IPS-NIHi11 (cell line): ENCODE measurements at places on chromosomes 12 and 14.

GRCh38 chr12:130993759-130994670 lies 40.3 kb downstream of the ADGRD1 start:
- DNase-seq, result no peak

DNA sequence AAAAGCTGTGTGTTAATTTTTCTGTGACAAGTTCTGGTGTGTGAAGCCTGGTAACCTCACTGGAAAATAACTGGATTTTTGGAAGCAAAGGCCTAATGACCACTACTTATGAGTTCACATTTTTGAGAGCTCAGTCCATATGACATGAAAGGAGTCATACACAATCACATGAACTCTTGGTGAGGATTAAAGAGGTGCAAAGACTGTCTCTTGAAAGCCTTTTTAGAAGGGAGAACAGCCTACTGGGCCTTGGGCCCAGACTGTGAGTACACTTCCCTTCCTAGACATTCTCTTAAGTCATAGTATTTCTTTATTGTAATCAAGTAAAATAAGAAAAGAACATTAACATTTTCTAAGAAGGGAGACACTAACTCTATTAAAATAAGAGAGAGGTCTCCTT lies 176.1 kb downstream of the BCAT1 start:
- DNase-seq, result no peak

DNA sequence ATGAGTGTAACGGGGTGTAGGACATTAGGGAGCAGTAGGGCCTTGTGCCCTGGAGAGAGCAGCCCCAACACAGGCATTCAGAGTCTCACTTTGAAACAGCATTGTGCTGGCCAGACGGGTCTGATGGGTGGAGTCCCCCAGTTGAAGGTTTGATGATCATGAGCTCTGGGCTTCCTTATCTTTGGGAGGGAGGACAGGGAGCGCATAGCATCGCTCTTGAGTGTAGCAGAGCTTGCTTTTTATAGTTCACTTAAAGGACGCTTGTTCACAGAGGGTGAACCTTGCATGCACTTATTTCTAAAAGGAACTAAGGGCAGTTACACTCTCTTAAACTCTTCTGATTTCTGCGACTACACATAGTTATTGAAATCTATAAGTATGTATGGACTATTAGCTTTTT lies 10.6 kb downstream of the KCNK13 start:
- DNase-seq, result no peak

DNA sequence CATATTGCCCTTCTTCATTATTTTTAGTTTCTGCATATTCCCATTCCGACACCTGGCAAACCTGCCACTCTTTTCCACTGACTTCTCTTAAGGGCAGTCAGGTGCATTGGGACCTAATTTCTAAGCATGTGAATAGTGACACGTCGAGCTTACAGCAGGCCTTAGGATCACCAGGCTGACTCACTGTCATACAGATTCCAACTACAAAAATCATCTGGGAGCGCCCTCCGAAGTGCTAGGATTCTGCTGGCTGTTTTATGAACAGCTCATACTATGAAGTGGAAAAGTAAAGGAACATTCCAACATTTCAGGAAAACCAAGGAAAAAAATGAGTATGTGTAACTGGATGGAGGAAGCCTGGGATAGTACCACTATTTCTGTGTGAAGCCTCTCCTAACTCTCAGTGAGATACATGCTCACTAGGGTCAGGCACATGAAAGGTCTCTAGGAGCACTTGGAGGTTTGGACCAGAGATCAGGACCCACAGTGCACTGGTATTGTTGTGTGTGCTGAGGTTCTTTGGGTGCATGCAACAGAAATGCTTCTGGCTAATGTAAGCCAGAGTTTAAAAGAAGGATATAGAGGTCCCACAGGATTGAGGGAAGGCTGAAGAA lies 257.4 kb downstream of the ZFP36L1 start:
- DNase-seq, result no peak

- DNase-seq, result peak; percentile 92
Measured at GRCh38 chr12:53065975-53066931, 12.9 kb downstream of the SPRYD3 start.

- peak; percentile 35 for DNase-seq
Measured at GRCh38 chr14:52835122-52835903, 43.9 kb upstream of the GNPNAT1 start.

- DNase-seq, result no peak
Measured at GRCh38 chr12:105559310-105559709, 228.8 kb downstream of the C12orf75 start.

DNA sequence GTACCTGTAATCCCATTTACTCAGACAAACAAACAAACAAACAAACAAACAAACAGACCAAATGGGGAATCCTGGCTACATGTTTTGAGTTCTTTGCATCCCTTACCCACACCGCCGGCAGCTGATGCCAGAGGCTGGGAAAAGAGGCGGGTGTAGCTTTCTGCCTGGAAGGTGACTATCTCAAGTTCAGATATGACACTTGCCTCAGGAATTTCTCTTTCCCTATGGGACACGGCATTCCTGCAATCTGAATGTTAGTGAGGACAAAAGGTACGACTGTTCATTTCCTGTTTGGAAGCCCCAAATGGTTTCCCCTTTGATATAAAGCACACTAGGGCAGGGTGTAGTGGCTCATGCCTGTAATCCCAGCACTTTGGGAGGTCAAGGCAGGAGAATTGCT lies 2.9 kb downstream of the MYL2 start:
- no peak for DNase-seq

DNA sequence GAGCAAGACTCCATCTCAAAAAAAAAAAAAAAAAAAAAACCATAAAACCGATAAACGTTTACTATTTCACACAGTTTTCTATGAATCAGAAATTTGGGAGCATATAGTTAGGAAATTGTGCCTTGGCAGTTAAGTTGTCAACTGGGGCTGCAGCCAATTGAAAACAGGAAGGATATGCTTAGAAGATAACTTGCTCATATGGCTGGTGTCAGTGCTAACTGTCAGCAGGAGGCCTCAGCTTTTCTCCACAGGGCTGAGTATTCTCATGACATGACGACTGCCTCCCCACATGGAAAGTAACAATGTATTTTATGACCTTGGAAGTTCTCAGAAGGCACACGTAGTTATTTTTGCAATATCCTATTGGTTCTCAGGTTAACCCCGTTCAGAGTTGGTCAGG lies 29.6 kb upstream of the OR5AU1 start:
- DNase-seq, result no peak

GRCh38 chr12:132172619-132173018 lies 28.4 kb downstream of the NOC4L start:
- no peak for DNase-seq

GRCh38 chr14:77098529-77099353 lies 683 bp downstream of the CIPC start:
- DNase-seq, result peak; percentile 31

DNA sequence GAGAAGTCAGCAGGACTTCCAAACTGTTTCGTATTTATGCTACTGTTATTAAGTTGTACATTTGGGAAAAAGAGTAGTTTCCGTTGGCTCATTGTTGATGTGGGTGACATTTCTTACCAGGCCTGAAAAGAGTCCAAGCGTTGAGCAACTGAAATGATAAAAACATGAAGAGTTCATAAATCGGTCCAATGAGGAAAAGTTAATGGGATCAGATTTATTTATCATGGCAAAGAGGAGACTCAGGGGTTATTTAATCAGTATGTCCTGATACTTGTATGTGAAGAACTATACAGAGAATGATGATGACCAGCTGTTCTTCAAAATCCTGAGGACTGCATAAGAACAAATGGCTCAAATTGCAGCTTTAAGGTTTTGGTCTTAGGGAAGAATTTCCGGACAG lies 7.7 kb downstream of the VRK1 start:
- no peak for DNase-seq

DNA sequence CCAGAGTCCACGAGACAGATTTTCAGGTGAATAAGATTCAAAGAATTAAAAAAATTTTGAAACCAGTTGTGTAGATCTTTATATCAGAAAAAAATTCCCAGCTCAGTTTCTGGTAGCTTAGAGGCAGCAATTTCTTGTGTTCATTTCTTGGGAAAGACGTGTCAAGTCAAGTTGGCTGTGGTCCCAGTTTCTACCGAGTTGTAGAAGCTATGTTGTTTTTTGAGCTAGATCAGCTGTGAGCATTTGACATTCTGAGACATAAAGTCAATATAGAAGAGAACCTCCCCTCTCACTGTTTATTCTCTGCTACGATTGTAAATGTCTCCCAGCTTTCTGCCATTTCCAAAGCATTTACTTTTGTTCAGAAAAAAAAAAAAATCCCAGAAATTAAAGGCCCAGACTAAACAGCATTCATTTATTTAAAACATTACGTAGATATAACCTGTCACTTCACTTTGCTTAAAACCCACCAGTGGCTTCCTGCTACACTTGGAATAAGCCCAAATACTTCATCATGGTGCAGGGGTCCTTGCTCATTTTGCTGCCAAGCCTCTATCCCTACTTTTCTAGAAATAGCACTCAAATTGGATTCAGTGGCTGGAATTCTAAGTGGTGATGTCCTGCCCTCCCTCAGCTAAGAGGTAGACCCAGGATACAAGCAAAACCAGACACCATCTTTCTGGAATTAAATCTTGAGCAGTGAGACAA lies 20.6 kb upstream of the PYGL start:
- DNase-seq, result no peak

DNA sequence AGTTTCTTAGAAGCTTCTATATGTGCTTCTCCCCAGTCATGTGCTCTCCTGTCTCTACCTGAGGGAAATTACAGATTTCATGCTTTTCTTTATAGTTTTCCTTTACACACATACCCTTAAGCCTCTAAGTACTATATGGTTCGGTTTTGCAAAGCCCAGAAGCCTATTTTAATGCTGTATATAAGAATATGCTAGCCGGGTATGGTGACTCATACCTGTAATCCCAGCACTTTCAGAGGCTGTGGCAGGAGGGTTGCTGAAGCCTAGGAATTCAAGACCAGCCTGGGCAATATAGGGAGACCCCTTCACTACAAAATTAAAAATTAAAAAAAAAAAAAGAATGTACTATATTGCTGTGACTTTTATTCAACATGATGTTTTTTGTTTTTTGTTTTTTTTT lies 15.4 kb downstream of the DGLUCY start:
- DNase-seq, result no peak

- no peak for DNase-seq
Measured at GRCh38 chr12:73973486-73973885, 564.1 kb upstream of the ATXN7L3B start.

GRCh38 chr14:42424501-42424900 lies 817.8 kb downstream of the LRFN5 start:
- no peak for DNase-seq

DNA sequence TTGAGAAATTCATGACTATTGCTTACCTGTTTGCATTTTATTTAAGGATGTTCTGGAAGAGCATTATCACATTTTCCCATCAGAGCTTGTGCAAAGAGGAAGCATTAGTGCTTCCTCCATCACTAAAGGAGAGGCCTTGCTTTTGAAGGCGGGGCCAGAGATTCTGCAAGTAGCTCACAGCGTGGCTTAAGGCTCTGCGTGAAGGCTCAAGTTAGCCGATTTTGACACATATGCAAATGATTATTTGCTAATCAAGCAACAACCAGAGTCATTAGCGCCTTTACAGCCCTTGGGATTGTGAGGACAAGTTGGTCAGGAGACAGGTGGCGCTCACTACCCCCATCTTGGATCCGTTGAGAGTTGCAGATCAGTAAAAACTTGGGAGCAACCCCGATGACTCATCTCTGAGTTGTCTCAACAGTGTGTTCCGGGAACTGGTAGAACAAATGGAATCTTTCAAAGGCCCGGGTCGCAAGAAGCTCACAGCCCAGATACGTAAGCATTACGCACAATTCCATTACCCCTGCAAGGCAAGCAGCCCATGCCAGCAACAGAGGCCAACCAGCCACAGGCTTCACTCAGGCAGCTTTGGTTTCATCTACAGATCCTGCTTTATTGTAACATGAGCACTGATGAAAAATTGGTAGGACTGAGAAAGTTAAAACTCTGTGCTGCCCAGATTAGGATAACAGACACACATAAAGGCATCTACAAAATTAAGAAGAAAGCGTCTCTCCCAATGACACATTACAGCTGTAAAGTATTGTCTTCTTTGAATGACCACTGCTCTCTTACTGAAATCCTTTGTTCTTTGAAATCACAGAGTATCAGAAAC lies 34.9 kb upstream of the SPTSSA start:
- DNase-seq, result peak; percentile 52

- no peak for DNase-seq
Measured at GRCh38 chr12:52241205-52241842, 8.3 kb downstream of the KRT7 start.

DNA sequence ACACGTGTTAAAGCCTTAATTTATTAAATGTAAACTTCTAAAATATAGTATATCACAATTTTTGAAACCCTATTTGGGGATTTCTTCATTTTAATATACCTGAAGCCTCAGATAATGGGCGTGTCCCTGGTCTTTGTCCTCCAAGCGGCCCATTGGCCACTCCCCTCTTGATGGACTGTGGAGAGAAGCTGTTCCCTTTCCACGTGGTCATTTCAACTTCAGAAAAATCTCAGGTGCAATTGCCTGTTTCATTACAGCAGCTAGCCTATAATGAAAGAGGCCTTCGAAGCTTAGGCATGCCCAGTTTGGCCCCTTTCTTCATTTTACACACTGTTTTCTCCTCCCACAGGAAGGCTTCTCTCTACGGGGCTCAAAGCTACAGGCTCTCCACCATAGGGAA lies 131.4 kb upstream of the ARHGAP5 start:
- no peak for DNase-seq

DNA sequence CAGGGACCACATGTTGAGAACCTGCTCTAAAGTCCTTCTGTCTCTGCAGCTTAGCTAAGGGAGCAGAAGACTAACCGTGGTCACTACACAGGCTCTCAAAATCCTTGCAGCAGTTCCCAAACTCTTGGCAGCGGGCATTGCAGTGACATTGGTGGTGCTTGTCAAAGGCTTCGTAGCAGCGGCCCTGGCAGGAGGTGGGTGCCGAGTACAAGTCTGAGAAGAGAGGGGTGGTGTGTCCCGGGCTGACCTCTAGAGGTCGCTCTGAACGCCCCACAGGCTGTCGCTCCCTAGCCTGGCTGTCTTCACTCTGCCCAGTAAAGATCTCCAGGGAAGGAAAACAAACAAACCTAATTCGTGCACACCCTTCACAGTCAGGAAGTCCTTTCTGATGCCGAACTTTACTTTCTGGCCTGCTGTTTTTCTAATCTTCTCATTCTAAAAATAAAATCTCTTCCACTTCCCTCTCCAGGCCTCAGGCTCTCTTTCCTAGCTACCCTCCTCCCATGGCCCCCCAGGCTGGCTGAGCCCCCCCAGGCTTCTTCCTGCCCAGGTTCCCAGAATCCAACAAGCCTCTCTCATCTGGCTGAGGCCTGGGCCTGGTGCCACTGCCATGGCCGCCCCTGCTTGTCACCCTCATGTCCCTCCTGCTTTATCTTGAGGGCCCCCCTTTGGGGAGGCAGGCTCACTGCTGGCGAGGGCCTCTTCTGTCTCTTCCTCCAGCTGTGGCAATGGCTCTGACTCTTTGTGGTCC lies 7.7 kb downstream of the ENDOU start:
- peak; percentile 95 for DNase-seq

GRCh38 chr12:86198696-86199444 lies 57.3 kb downstream of the MGAT4C start:
- no peak for DNase-seq
